ENCODE measurements at places on chromosomes 2 and 18.

DNA sequence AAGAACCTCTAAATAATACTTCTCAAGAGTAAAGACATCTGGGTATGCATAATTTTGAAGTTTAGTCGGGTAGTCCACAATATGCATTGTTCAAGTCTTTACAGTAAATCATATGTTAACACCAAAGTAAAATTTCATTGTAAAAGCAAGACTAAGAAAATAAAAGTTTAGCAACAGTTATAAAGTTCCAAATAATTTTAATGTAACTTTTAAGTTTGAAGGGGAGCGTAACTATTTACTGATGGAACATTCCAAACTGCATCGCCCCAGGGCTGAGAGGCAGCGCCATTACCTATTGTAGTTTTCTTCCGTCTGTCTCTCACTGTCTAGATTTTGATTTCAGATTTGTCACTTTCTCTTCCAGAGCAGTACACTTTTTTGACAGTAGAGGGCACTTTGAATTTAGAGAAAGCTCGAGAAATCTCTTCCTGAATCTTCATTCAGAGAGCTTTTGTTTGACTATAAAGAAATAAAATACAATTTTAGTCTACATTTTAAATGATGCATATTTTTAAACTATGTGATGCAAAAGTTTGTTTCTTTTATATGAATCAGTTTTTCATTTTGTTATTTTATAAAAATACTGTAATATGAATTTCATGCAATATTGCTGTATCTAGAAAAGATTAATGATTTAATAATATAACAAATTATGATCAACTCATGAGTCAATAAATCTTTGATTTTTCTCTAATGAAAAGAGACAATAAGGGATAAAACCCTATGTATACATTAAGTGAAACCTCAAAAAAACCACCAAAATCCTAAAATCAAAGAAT is 389.8 kb downstream of the FIGN start:
- no peak for DNase-seq

GRCh38 chr2:73385123-73385503 is 523 bp upstream of the ALMS1 start:
- no peak for DNase-seq

- DNase-seq, result no peak
Observed at GRCh38 chr2:63064661-63065060, 14.0 kb downstream of the OTX1 start.

GRCh38 chr18:59672235-59672711 is 24.9 kb downstream of the CCBE1 start:
- DNase-seq, result no peak

- no peak for DNase-seq
Observed at GRCh38 chr18:75643083-75643482, 215.6 kb upstream of the SMIM21 start.

- DNase-seq, result no peak
Observed at GRCh38 chr2:165060411-165060810, 105.1 kb upstream of the SLC38A11 start.
